ENCODE measurements at places on chromosomes 2 and 18. TPM values are rescaled to one million over a fixed set of nuclear protein-coding genes. Genes with fewer than 3 reads are reported as not detected.

DNA sequence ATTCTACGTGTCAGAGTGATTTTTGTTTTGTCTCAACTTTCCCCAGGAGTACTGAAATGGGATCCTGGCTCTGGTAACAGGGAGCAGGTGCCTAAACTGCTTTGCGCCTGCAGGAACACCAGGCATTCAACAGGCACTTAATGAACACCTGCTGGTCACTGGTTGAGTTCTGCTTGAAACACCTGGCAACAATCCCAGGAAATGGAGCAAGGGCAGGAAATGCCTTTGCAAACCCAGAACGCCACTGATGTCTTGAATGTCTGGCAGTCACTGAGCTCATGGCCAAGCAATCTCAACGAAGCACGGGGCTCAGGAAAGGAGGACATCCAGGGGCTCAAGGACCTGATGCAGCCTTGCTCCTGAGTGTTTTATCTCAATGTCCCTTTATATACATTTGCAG is 360.0 kb upstream of the RAB6C start:
- no peak for DNase-seq

GRCh38 chr2:127591221-127591923 is 54.6 kb upstream of the GPR17 start:
- DNase-seq: peak; percentile 83

GRCh38 chr2:98895901-98896300 is 40.1 kb downstream of the CRACDL start:
- no peak for DNase-seq

- DNase-seq: no peak
Measured at GRCh38 chr2:220555961-220556630, 928.7 kb downstream of the SLC4A3 start.

Gene MBOAT2
- 2.9 TPM for total RNA-seq

- no peak for DNase-seq
Measured at GRCh38 chr18:3119401-3120341, 100.1 kb downstream of the MYOM1 start.

DNA sequence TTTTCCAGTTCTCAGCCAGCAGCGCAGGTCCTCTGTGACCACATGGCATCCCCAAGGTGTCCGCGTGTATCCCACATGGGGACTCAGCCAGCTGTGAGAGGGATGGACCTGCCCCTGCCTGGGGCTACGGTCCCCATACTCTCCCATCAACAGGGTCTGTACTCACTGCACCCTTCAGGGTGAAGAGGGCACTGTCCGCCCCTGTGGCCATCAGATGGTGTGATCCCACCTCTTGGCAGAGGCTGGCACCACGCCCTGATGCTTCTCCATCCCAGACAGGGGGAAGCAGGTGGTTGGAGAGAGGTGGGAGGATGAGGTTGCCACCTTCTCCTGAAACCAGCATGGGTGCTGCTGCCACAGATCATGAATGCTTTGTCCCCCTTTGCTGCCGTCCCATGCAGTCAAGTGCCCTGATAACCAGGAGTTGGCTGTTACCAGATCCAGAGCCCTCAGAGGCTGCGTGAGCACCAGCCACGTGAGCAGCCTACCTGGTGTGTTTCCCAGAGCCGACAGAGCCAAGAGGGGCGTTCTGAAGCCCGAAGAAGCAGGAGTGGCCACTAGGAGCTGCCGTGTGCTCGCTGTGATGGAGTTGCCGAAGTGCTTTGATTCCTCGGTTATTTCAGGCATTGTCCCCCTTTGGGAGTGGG is 93.9 kb downstream of the SH3RF3 start:
- no peak for DNase-seq

Gene ERICH2
- not detected for total RNA-seq

Gene MEP1B
- total RNA-seq: not detected

- DNase-seq: peak; percentile 49
Measured at GRCh38 chr18:6521803-6522418, 107.2 kb upstream of the L3MBTL4 start.

DNA sequence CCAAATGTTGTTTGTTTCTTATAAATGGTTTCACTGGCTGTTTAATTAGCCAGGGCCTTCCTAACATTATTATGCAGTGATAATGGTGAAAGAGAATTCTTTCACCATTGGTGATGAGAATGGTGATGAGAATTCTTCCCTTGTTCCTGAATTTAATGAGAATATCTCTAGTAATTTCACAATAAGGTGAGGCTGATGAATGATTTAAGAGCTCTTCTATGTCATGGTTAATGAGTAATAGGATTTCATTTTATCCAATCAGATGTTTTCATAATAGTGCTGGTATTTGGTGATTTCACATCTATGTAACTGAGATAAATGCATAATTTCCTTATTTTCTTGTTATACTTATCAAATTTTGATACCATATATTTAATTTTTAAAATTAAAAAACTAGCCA is 535.7 kb upstream of the ZEB2 start:
- DNase-seq: no peak

Gene LIPG
- 0.18 TPM for total RNA-seq

DNA sequence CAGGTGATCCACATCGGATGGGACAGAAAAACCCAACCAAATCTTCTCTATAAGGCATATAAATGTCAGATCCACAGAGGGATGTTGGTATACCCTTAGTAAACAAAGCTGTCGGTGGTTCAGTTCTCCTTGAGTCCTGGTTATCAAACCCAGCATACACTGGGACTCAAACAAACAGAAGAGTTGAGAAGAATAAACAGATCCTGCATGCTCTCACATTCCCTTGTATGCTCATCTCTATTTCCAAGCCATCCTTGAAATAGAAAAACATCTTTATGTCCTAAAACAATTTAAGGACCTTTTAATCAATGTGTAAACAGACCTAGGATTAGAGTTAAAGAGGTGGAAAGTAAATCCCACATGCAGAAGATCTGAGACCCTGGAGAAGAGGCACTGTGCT is 19.8 kb upstream of the HK2 start:
- no peak for DNase-seq

Gene BOLL
- not detected for total RNA-seq

DNA sequence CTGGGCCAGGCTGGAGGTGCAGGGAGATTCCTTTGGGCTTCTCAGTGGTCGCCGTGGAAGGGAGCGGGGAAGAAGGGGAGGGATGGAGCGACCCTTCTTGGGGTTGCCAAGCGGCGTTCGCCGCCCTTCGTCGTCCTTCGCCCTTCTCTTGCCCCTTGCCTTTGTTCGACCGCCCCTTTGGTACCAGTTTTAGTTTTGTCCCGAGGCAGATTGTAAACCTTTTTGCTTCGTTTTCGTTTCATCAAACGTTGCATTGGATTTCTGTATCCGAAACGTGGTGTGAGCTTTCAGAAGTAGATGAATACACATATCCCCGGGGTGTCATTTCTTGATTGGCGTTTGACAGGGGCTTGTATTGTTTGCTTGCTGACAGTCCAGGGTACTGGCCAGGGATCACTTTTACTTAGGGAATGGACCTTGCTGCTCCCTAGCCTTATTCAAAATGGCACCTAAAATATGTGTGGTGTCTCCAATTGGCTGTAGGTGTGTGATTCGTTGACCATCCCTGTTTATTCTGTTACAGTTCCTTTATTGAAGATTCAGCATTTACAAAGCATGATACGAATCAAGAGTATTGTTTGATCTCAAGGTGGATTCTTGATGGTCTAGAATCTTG is 788 bp downstream of the USP14 start:
- peak; percentile 10 for DNase-seq

DNA sequence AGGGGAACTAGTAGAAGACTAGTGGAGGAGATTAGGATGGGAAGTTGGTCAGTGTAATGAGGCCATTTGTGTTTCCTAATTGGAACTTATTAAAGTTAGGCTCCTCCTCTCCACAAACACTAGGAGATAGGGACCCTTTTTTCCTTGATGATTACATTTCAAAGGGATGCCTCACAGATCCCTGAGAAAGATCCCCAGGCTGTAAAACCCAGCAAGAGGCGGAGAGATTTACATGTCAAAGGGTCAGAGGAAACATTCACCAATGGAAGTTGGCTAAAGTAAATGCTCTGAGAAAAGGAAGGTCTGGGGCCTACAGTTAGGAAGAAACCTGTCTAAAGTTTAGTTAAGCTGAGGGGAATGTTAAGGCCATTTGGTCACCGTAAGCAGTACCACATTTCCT is 1.4 kb upstream of the CCDC85A start:
- no peak for DNase-seq

- no peak for DNase-seq
Measured at GRCh38 chr2:231347081-231347480, 48.4 kb upstream of the B3GNT7 start.

GRCh38 chr18:7598167-7599047 is 31.3 kb downstream of the PTPRM start:
- no peak for DNase-seq

GRCh38 chr2:27681841-27682240 is 18.2 kb downstream of the SLC4A1AP start:
- DNase-seq: no peak

- DNase-seq: no peak
Measured at GRCh38 chr2:212901604-212902275, 249.7 kb downstream of the IKZF2 start.

- DNase-seq: no peak
Measured at GRCh38 chr2:228798458-228799207, 472.5 kb downstream of the PID1 start.

Gene TSN
- total RNA-seq: 58.1 TPM

Gene ITGB6
- not detected for total RNA-seq

GRCh38 chr2:52113338-52113737 is 1081.4 kb upstream of the NRXN1 start:
- no peak for DNase-seq

Gene SALL3
- not detected for total RNA-seq

Gene IL36A
- not detected for total RNA-seq

GRCh38 chr2:230737791-230738226 is 25.2 kb downstream of the CAB39 start:
- no peak for DNase-seq

- DNase-seq: no peak
Measured at GRCh38 chr2:98091738-98092137, 4.8 kb downstream of the VWA3B start.

- no peak for DNase-seq
Measured at GRCh38 chr2:220987839-220988238, 584.3 kb downstream of the EPHA4 start.

DNA sequence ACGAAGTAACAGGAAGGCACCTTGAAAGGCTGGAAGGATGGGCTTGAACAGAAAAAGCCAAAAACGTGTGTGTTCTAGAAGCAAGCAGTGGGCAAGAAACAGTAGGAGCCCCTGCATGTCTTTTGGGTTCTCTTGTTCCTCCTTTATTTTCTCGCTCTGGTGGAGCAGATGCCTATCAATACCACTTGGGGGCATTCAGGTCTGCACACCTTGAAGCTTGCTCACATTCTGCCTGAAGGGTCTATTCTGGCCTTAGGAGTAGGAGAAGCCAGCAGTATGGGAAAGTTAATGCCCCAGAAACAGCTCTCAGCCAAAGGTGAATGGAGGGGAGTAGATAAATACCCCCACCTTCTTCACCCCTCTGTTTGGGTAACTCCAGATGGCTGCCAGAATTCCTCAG is 204.5 kb downstream of the TXNL1 start:
- DNase-seq: no peak

- DNase-seq: no peak
Measured at GRCh38 chr2:38744399-38744780, 6.8 kb downstream of the SRSF7 start.

Gene FOXD4L1
- total RNA-seq: not detected

Gene HOXD8
- not detected for total RNA-seq

Gene TSHZ1
- total RNA-seq: 10.8 TPM

Gene KDSR
- 53.4 TPM for total RNA-seq

Gene SEMA4C
- 12.4 TPM for total RNA-seq

Gene RIT2
- not detected for total RNA-seq

Gene SPDYA
- total RNA-seq: 1.4 TPM

GRCh38 chr2:61793389-61793836 is 60.4 kb downstream of the FAM161A start:
- DNase-seq: peak; percentile 87

Gene SLC9A2
- 0.05 TPM for total RNA-seq

Gene TTN
- total RNA-seq: 2.8 TPM

DNA sequence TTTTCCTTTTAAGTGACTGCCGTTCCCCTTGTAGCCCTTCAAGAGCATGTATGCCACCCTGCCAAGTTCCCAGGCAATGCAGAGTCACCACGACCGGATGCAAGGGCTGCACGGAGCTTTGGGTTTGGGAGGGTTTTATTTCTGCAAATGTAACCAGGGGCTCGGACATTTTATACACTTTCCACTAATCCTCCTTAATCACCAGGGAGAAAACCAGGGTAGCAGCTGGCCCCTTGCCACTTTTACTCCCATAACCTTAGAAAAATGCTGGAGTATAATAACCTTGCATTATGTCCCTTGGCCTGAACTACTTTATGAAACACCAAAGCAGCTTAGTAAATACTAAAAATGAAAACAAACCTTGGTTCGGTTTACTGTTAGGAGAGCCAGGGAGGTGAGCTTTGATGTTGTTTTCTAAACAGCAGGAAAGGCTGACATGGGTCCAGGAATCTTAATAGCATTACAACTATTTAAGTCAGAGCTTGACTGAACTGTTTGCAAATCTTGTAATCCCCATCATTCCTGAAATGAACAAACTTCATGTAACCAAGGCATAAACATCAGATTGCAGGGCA is 152.8 kb upstream of the RIOK3 start:
- no peak for DNase-seq

DNA sequence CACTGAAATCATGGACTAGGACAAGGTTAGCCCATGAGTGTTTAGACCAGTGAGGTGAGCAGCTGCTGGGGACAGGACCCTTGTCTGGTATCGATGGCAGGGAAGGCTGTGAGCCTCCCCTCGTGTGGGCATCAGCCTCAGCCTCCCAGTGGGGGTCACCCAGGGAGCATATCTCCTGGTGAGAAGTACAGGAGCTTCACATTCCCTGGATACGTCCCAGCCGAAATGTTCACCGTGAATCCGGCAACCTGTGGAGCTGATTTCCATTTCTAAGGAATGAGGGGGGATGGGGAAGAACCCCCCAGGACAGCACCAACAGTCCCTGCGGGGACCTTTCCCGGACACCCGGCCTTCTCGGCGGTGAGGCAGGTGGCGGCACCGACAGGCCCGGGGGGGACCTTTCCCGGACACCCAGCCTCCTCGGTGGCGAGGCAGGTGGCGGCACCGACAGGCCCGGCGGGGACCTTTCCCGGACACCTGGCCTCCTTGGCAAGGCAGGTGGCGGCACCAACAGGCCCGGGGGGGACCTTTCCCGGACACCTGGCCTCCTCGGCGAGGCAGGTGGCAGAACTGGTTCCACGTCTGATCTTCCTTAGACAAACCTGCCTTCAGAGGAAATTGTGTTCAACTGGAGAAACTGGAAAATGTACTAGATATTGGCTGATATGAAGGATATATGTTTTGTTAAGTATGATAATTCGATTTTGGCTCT is 21.2 kb downstream of the RTP5 start:
- no peak for DNase-seq

GRCh38 chr18:67475673-67476072 is 40.8 kb downstream of the DSEL start:
- no peak for DNase-seq

DNA sequence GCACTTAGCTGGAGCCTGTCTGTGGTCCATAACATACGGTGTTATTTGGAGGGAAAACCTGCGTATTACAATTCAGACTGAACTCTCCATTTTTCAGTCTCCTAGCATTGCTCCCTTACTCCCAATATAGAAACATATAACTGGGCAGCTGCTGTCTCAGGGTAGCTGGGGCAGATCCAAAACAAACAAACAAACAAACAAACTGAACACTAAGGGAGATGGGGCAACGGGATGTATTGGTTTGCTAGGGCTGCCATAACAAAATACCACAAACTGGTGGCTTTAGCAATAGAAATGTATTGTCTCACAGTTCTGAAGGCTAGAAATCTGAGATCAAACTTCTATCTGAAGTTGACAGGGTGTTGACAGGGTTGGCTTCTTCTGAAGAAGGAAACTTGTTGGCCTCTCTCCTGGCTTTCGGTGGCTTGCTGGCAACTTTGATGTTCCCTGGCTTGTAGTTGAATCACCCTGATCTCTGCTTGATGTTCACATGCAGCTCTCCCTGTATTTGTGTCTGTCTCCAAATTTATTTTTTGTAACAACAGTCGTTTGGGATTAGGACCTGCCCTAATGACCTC is 329.3 kb upstream of the ZNF804A start:
- DNase-seq: no peak
